ENCODE measurements at places on chromosomes 7 and 10.

GRCh38 chr10:48496831-48497779, 107.8 kb downstream of the ARHGAP22 start:
- peak; percentile 61 for DNase-seq

- DNase-seq, result peak; percentile 57
These were observed 36.7 kb downstream of the WAC start for GRCh38 chr10:28569506-28570159.

DNA sequence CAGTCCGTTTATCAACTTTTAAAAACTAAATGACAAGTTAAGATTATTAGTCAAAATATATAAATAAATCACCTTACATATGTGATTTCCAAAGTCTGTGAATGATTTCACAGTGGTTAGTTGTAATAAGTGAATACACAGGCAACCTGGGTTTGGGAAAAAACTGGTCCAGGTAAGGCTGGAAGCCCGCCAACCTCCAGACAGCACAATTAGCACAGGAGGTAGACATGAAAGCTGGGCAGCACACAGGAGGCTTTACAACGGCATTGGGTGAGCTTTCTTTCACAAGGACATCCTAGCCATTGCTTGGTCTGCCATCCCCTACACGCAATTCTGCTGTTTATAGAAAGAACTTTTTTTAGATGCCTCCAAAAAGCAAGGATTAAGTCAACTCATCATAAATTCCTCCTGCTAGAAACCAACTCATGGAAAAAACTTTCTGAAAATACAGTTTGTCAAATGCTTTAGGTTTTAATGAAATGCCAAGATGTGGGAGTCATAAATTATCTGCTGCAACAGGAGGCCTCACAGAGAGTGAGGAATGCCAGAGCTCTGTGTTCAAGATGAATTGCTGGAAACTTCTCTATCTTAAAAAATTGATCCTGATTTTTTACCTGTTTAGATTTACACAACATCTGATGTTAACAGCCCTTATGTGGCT, 346.8 kb upstream of the NFE2L3 start:
- DNase-seq, result peak; percentile 34

- DNase-seq, result no peak
These were observed 688.9 kb upstream of the POT1 start for GRCh38 chr7:125618516-125618915.

GRCh38 chr10:126235091-126235978, 152.9 kb downstream of the ADAM12 start:
- DNase-seq, result no peak

DNA sequence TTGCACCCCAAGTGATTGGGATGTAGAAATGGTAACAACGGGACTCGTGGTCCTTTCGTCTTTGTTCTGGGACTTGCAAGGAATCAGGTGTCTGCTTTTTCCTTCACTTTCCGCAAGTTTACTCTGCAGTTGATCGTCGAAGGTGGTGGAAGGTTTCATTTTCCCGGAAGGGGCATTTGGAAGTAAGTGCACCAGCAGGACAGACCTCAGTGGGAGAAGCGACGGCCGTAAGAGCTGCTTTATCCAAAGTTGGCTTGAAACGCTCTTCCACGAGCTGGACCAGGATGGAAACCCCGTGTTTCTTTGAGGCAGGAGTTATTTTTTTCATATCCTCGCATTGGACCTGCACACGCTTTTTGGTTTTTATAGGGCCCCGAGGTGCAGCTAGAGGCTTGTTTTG, 1.2 kb downstream of the BRI3 start:
- no peak for DNase-seq

GRCh38 chr10:58023341-58024073, 244.2 kb downstream of the IPMK start:
- DNase-seq, result peak; percentile 45

GRCh38 chr7:89500084-89500483, 654.2 kb upstream of the STEAP1 start:
- no peak for DNase-seq

DNA sequence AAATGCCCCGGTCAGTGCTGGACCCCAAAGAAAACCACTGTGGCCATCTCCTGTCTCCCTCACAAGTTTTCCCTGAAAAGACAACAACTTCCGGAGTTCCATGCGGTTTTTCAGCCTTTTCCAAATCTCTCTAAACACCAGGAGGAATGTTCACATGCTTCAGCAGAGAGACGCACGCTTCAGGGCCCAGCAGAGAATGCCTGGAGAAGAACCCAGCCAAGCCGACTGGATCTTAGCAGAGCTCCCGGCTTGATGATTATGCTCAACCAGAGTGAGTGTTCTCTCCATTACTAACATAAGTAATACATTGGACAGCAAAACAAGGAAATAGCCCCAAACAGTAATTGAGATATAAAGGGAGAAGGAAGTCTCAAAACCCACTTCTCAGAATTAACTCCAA, 17.9 kb downstream of the PRKCQ start:
- no peak for DNase-seq

DNA sequence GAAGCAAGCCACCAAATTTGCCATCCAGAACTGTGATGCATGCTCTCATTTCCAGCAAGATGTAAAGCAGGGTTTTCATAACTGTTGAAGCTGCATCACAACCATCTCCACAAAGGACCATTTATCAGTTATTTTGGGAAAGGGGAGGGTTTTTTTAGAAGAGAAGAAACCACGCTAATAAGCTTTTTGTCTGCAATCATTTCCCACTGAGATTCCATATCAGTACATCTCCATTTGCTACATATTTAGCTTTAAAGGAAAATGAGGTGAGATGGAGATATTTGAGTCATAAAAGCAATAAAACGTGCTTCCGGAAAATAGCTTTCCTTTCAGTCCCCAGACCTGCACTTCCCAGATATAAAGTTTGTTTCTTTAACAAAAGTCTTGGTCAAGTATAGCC, 258.2 kb downstream of the FRMD4A start:
- DNase-seq, result no peak

GRCh38 chr7:112005205-112005775, 200.9 kb downstream of the DOCK4 start:
- DNase-seq, result no peak

GRCh38 chr7:34807548-34808340, 149.7 kb downstream of the NPSR1 start:
- no peak for DNase-seq

DNA sequence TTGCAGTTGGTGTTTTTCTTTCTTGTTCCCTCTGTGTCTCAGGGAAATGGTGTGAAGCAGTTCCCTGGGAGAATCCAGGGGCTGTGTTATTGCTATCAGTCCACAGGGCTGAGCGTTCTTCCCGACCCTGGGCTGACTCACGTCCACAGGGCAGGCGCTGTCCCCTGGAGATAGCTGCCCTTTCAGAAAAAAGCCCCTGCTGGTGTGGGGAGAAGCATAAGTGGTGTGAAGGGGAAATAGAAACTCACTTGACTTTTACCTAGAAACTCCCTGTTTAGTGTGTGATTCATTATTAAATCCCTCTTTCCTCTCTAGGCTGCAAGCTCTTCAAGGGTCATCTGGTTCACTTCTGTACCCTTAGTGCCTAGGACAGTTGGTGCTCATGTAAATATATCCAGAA, 63.3 kb upstream of the SMNDC1 start:
- no peak for DNase-seq

DNA sequence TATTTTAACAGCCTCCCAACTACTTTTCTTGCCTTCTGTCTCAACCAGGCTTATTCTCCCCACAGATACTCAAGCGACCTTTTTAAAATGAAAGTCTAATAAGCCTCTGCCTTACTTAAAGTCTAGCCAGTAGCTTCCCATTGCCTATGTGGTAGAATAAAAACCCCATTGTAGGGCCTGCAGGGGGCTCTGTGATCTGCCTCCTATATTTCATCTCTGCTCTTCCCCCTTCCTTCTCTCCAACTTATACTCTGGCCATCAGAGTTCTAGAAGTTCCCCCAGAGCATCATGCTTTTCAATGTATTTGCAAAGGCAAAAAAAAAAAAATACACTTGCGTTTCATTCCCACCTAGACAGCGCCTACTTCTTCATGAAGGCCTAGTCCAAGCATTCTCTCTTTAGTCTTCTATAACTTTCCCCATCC, 167.7 kb upstream of the ADO start:
- DNase-seq, result no peak

DNA sequence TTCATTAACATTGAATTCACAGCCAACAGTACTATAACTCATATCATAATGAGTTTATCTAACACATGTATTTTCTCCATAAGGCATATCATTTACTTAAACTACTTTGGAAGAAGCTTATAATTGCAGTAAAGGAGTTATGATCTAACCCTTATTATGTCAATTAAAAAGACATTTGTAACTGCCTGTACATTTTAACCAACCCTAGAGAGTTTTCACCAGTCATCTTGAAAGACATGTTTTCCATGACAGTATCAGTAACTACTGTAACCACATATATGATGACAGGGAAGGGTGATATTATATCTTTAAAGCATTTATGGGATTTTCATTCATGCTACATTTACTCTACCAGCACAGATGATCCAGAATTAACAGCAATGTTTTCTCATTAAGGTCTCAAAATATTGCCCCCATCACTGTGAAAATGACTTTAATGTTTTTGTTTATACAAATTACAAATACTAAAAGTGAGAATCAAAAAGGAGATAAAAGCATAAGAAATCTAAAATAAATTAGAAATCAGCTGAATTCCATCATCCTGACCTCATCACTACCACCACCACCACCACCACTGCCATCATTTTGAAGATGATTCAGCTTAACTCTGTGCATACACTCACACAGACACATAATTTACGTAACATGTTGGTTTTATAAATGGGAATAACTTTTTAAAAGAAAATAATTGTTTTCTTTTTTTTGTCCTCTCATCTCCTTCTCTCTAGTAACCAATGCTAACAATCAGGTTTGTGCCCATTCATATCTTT, 53.6 kb downstream of the MKLN1 start:
- DNase-seq, result peak; percentile 31

- peak; percentile 79 for DNase-seq
These were observed 142.9 kb upstream of the ZMIZ1 start for GRCh38 chr10:78925800-78926319.

DNA sequence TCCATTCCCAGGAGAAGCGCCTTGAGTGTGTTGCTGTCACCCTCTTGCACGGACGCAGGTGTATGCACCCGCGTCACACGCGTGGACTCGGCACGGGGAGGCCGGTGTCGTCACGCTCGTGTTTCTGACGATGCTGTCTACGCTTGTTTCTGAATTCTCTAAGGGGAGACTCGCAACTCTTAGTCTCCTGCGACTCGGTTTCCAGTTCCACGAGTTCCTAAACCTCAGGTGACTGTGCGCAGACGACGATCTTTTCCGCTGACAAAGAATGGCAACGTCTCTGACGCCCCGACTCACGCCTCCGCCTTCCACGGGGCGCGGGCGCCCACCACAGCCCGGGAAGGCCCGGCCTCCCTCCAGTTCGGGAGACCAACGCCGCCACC, 579 bp downstream of the IDI1 start:
- peak; percentile 35 for DNase-seq

DNA sequence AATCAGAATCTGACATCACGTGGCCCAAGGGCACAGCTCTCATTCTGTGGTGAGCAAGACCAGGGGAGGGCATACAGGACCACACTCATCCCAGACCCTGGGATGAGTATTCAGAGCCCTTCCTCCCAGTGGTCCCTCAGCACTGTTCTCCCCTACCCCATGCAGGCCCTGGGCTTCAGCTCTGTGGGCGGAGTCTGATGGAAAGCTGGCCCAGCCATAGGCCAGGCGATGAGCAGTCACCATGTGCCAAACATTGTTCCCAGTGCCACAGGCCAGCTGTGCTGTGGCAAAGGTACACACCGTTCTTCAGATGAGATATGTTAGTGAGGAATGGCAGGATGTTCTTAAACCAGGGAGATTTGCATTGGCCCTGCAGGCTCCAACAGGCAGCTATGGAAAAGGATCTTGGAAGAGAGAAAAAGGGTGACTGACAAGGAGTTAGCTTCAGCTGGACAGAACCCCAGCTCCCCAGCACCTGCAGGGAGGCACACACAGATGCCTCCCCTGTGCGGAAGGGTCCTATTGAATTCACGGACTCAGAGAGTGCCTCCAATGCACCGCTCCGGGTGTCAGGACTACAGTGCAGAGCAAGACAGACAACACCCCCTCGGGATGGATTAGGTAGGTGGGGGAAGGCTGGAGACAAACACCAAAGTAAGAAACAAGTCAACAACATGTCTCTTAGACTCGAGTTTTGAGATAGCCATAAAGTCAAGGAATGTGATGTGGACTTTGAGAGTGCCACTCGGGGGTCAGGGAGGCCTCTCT, 596.0 kb upstream of the MGMT start:
- no peak for DNase-seq

DNA sequence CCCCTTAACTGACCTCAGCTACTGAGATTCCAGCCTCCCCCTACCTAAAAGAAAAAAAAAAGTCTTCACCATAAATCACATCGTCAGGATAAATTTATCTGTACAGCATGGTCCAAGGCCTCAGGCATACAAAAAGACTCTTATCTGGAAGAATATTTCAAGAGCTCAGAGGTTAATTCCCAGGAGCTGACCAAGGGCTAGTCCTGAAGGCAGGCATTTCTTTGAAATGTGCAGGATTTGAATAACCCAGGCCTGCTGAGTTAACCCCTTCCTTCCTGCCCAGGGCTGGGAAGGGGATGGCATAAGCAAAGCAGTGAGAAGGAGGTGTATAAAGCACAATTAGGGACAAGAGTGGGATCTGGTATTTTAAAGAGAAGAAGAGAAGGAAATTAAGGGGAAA, 111.2 kb downstream of the RNLS start:
- no peak for DNase-seq

- DNase-seq, result no peak
These were observed 66.2 kb downstream of the COL13A1 start for GRCh38 chr10:69867699-69868558.

GRCh38 chr10:90784771-90785170, 73.1 kb downstream of the HTR7 start:
- no peak for DNase-seq

- no peak for DNase-seq
These were observed 117.2 kb downstream of the ANLN start for GRCh38 chr7:36506820-36507219.

GRCh38 chr10:78306358-78306757, 272.7 kb downstream of the RPS24 start:
- no peak for DNase-seq

DNA sequence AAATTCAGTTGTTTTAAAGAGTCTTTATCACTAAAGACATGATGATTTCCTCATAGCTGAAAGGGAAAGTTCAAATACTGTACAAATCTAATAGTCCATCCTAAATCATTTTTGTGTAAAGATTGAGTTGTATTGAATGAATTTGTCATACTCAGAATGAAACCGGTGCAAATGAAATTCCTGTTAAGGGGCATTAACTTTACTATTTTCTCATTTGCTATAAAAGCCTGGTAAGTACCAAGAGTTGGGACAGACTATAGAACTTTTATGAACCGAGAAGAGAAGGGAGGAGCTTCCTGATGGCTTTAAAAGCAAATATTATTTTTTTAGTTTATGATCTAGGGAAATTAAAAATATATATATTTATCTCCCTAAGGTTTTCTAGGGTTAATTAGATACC, 260.0 kb upstream of the AKR1E2 start:
- DNase-seq, result no peak
